Ecto neural progenitor cell (in vitro differentiated cells): ENCODE measurements at places on chromosomes 2 and 18.

DNA sequence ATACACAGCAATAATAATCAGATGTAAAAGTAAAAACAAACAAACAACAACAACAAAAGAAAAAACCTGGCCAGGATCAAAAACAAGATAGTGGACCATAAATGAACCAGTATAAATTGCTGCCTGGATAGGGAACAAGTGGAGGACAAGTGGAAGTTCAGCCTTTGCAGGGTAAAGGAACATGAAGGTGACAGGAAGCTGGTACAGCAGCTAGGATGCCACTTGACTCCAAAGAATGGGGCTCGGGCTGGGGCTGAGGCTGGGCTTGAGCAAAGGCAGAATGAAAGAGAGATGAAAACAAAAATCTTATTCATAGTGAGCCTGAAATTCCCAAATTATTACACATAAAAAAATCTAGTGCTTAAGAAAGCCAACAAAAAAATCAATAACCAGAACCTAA lies 146.5 kb downstream of the CDH2 start:
- no peak for DNase-seq

- no peak for DNase-seq
These were observed 11.8 kb downstream of the ERFE start for GRCh38 chr2:238170386-238171071.

GRCh38 chr2:101387151-101387834 lies at the start of gene CREG2:
Gene CREG2 (minus strand): TSS chr2:101387503. CDS start chr2:101387457, 46 bp downstream.
- peak; percentile 87 for DNase-seq

- DNase-seq: no peak
These were observed 9.8 kb upstream of the GNLY start for GRCh38 chr2:85684380-85684779.

GRCh38 chr2:176534798-176535466 lies 265.7 kb downstream of the MTX2 start:
- DNase-seq: no peak

GRCh38 chr18:78092901-78093300 lies 843.3 kb downstream of the GALR1 start:
- DNase-seq: no peak

GRCh38 chr2:104068665-104069064 lies 785.2 kb upstream of the POU3F3 start:
- DNase-seq: no peak

DNA sequence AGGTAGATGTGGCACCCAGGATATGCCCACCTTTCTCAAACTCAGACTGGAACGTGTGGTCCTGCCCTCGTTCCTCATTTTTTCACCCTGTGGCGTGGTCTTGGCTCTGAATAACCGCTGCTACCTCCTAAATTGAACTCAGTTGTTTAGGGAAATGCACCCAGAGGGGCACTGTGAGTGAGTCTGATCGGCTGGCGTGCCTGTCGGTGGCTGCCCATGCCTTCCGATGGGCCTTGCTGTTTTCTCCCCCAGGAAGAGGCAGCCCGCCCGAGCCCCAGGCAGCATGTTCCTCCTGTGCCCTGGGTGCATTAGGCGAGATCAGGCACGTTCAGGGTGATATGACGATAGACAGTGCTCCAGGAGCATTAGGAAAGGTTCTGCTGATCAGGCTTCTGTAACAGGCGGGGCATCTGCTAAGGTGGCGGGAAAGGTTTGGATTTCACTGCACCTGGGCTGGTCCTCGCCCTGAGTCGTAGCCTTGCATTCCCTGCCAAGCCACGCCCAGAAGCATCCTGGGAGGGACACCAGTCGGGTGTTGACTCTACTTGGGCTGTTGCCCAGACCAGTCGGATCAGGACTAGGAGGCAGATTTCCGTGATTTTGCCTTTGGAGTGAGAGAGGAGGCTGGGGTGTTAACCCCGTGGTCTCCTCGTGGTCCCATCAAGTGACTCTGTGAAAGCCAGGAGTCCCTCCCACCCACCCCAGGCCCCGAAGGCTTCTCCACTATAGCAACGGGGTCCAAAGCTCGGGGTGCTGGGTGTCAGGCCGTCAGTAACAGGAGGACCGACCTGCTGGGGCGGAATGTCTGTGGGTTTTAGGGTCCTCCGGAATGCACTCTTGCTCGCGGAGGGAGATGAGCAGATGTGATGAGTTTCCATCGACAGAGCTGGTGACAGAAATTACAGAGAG lies 75.1 kb downstream of the SH3BP4 start:
- no peak for DNase-seq

- DNase-seq: no peak
These were observed 206.1 kb upstream of the SETBP1 start for GRCh38 chr18:44474591-44474990.

DNA sequence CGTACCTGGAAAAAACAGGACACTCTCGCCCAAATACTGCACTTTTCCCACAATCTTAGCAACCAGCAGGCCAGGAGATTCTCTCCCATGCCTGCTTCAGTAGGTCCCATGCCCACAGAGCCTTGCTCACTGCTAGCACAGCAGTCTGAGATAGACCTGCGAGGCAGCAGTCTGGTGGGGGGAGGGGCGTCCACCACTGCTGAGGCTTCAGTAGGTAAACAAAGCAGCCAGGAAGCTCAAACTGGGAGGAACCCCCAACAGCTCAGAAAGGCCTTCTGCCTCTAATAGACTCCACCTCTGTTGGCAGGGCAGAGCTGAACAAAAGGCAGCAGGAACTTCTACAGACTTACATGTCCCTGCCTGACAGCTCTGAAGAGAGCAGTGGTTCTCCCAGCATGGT lies 1202.8 kb upstream of the ACVR2A start:
- no peak for DNase-seq

DNA sequence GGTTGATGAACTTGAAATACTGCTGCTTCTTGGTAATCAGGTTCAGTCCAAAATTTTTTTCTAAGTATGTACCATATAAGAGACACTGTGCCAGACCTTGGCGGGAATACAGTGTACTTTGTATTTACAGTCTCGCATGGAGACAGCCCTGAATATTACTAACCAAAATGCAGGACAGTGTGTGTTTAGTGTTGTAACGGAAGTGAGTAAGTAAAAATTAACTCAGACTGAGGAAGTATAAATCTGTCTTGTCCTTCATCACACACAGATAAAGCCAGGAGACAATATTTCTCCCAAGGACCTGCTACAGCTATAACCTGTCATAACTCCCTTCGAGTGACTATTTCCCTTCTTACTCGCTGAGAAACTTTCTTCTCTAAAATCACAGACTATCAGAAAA lies 76.9 kb downstream of the ACTR3 start:
- DNase-seq: no peak

GRCh38 chr18:36440614-36441013 lies 143.1 kb downstream of the FHOD3 start:
- no peak for DNase-seq

GRCh38 chr2:235129850-235130249 lies 178.0 kb downstream of the SH3BP4 start:
- no peak for DNase-seq

DNA sequence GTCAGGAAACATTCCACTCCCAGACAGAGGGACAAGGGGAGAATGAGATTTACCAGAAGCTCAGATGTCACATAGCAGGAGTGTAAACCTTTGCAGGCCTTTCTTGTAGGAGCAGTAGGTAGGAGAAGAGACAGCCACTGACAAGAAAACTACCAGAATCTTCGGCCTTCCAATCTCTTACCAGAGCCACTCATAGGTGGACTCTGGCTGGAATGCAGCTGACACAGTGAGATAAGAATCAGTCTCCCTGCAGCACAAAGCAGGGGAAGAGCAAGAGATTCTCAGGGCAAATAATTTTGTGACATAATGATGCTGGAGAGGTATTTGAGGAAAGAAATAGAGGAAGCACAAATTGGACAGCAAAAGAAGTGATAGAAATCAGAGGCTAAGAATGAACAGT lies 1534.5 kb downstream of the DPP10 start:
- DNase-seq: no peak

DNA sequence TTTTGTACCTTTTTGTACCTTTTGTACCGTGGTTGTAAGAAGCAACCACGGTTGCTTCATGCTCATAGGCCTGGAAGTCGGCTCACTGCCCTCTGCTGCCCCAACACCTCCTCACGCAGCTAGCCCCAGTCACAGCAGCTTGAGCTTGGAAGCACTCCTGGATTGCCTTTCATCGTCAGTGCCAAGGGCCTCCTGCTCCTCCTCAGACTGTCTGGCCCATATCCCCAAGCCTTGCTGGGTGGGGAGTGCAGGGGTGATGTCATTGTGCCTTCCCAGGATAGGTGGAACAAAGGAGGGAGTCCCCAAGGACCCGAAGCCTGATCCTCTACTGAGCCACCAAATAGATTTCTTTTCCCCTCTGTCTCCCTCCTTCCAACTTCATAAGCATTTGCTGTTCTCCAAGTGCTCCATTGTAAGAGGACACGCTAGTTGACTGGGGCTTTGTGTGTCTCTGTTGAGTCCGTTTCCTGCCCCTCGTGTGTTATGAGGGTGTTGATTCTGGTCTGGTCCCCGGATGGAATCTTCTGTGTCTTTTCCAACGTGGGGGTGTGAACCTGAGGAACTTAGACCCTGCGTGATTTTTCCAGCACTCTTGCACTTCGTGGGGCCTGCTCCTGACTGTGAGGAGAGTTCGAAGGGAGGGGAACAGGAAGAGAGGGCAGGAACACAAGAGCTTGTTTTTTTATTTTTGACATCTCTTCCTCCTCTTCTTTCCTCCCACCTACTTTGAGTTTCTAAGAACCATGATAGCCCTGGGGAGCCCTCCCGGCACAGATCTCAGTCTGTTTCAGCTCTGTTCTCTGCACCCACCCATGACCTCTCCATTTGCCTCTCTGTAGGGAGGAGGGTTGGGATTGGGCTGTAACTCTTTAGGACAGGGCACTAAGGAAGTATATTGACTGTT lies 127.2 kb upstream of the EML6 start:
- no peak for DNase-seq

- DNase-seq: no peak
These were observed 41.4 kb upstream of the TNP1 start for GRCh38 chr2:216901273-216901672.

DNA sequence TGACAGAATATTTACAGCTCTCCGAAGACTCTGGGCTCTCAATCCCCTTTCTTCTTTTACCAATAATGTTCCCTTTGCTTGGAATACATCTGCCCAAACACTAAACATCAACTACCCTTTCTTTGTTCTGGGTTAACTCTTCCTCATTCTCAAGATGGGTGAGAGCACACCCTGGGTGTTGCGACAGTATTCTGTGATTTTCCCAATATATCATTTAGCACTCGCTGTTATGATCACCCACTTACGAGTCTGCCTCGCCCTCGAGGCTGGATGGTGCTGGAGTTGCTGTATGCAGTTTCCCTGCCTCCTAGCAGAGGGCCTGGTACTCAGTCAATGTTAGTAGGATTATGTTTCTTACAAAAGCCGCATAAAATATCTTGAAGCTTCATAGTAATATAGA lies 93.2 kb downstream of the SOCS6 start:
- no peak for DNase-seq

DNA sequence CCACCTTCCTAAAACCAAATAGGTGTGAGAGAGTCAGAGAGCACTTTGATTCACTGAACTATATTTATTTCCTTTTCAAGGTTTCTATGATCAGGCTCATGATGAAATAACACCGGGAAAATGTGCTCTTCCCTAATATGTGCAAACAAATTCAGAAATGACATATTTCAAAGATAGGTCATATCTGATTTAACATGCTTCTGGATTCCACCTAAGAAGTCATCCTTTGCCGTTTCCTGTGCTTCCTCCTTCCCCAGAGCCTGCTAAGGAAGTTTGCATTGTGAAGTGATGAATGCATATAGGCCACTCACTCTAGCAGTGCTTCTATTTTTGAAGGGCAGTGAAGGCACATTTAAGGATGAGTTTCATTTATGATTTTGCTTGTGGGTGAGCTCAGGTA lies 327.6 kb downstream of the TDRD15 start:
- no peak for DNase-seq

GRCh38 chr2:176653479-176654443 lies 384.5 kb downstream of the MTX2 start:
- DNase-seq: peak; percentile 69

GRCh38 chr2:141187075-141187439 lies 943.8 kb downstream of the LRP1B start:
- no peak for DNase-seq

DNA sequence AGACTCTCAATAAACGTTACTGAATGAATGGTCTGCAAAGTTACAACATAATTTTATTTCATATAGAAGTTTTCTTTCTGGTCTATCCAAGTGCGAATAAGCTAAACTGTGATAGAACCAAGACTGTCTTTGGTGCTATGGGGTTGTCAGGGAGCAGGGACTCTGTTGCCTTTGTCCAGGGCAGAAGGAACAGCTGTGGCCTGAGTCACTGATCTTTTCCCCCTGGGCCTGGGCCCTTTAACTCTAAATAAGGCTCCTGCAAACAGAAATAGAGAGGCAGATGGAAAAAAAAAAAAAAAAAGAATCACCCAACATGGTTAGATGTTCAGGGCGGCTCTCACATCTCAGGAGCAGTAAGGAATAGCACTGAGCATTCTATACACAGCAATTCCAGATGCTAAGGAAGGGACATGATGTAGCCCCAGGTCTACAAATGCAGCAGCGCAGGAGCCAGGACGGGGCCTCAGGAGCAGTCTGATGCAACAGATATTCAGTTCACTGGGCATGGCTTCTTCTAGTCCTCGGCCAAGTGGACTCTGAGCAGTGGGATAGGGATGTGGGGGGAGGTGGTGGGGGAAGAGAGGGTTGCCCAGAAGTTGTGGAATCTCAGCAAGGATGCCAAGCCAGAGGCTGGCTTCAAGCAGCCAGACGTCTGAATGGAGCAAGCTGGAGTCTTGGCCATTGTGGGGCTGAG lies 247.1 kb upstream of the SIX2 start:
- DNase-seq: no peak

DNA sequence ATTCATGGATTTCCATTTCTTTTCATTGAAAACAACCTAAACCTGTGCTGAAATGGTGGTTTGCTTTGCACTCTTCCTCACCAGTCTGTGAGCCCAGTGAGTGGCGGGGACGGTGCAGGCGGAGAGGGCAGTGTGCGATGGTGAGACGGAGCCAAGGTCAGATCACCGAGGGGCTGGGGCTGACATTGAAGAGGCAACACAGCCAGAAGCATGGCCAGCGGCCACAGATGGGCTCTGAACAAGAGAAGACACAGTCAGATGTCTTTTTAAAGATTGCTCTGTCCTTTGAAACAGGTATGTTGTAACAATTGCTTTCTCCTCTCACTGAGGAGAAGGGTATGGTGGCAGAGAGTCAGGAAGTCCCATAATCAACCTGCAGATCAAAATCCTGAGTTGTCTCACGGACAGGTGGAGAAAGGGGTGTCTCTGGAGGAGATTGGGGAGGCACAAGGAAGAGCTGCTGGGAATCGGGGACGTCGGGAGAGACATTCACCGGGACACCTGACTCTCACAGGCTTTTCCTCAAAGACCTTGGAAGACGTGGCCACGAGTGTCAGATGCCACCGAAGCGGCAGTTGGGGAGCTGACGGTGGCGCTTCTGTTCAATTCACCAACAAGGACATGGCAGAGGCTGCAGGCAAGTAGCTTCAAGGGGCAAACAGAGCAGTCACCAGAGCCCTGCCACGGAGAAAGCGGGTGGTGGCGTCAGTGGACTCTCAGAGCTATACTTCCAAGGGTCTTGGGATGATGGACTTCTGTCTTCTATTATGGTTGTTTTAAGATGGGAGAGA lies 12.1 kb upstream of the ZNF516 start:
- no peak for DNase-seq
